ENCODE measurements at places on chromosomes 11 and 22. TPM values are rescaled to one million over a fixed set of nuclear protein-coding genes. Genes with fewer than 3 reads are reported as not detected.

GRCh38 chr22:38953577-38954413 is 3.6 kb upstream of the APOBEC3A start:
- no peak overlapping the region for H3K4me3 ChIP-seq
- H3K36me3 ChIP-seq, result no peaks in the 10 kb centered on the region
- peak overlapping the region; percentile 93 for H3K27ac ChIP-seq
- H3K27me3 ChIP-seq, result peaks cover 17% of the 10 kb centered on the region

GRCh38 chr11:95123556-95123955 is 33.9 kb downstream of the ENDOD1 start:
- H3K36me3 ChIP-seq, result peaks cover 4% of the 10 kb centered on the region
- no peak for DNase-seq
- no peaks in the 10 kb centered on the region for H3K27me3 ChIP-seq
- H3K4me1 ChIP-seq, result peaks cover 15% of the 10 kb centered on the region
- no peak overlapping the region for H3K27ac ChIP-seq

GRCh38 chr11:109708184-109708583 is 286.2 kb downstream of the C11orf87 start:
- H3K4me1 ChIP-seq, result no peaks in the 10 kb centered on the region
- H3K27me3 ChIP-seq, result no peaks in the 10 kb centered on the region
- no peak for DNase-seq
- H3K4me3 ChIP-seq, result no peak overlapping the region
- no peaks in the 10 kb centered on the region for H3K36me3 ChIP-seq

The INS gene
- total RNA-seq, result not detected
